ENCODE measurements at places on chromosomes 7 and 10. TPM values are rescaled to one million over a fixed set of nuclear protein-coding genes. Genes with fewer than 3 reads are reported as not detected.

The CHPF2 gene
- 30.1 TPM for total RNA-seq

DNA sequence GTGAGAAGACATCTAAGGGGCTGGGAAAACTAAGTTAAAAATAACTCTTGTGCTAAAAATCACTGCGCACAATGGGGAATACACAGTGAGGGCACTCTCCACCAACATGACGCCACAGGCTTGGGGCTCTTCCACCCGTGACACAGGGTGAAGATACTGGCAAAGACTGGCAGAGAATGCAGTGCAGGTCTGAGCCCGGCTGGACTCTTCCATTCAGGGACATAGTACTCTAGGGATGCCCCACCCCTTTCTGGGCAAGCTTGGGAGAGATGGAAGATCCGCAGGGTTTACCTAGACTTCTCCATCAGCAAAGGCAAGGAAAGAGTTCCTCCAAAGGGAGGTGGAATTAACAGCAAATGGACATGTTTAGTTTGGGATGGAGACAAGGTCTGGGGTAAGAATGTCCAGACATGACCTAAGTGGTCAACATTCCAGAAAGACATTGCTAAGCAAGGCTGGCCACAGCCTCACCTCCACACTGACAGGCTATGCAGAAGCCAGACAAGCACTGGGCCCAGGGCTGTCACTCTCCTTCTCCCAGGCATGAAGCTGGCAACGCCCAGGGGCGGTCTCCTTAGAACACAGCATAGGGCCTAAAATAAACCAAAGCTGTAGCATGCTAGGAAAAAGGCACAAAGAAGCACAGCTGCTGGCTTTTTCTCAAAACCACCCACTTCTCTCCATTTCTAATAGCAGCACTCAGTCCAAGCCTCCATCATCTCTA lies 28.1 kb downstream of the XPNPEP1 start:
- H3K27me3 ChIP-seq, result no peaks in the 10 kb centered on the region
- H3K4me1 ChIP-seq, result no peaks in the 10 kb centered on the region
- no peak overlapping the region for H3K4me3 ChIP-seq
- peaks cover 6% of the 10 kb centered on the region for H3K36me3 ChIP-seq

- H3K27me3 ChIP-seq, result no peaks in the 10 kb centered on the region
- H3K4me1 ChIP-seq, result no peaks in the 10 kb centered on the region
- DNase-seq, result no peak
- no peaks in the 10 kb centered on the region for H3K36me3 ChIP-seq
Measured at GRCh38 chr10:114064151-114065048, 20.7 kb downstream of the ADRB1 start.

- H3K27me3 ChIP-seq, result no peaks in the 10 kb centered on the region
- DNase-seq, result peak; percentile 48
- peaks cover 17% of the 10 kb centered on the region for H3K36me3 ChIP-seq
- no peak overlapping the region for H3K4me3 ChIP-seq
- peak overlapping the region; percentile 80 for H3K27ac ChIP-seq
Measured at GRCh38 chr7:102080434-102081243, 206.0 kb upstream of the SH2B2 start.

GRCh38 chr7:35720032-35720431 lies 25.1 kb upstream of the HERPUD2 start:
- no peaks in the 10 kb centered on the region for H3K36me3 ChIP-seq
- H3K27ac ChIP-seq, result no peak overlapping the region
- H3K4me1 ChIP-seq, result no peaks in the 10 kb centered on the region
- H3K27me3 ChIP-seq, result no peaks in the 10 kb centered on the region
- no peak for DNase-seq

DNA sequence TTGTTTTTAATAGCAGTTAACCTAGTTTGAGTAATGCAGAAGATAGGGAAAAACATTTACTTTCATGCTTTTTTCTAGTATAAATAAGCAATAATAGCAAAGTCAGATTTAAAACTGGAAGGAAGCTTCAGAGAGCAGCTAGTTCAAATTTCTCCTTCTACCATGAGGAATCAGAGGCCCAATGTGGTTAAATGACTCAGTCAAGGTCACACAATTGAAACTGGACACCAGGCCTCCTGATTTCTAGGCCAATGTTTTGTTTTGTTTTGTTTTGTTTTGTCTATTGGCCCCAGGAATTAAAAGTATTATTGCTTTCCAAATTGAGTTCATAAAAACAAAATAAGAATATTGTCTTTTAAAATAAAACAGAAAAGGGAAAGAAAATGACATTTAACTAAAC lies 122.3 kb downstream of the TRIL start:
- peaks cover 10% of the 10 kb centered on the region for H3K4me1 ChIP-seq
- H3K4me3 ChIP-seq, result no peak overlapping the region
- H3K27me3 ChIP-seq, result no peaks in the 10 kb centered on the region

- peak; percentile 87 for DNase-seq
- peaks cover 33% of the 10 kb centered on the region for H3K4me1 ChIP-seq
- no peak overlapping the region for H3K4me3 ChIP-seq
- no peaks in the 10 kb centered on the region for H3K27me3 ChIP-seq
Measured at GRCh38 chr7:89232-90019, 102.9 kb upstream of the FAM20C start.

DNA sequence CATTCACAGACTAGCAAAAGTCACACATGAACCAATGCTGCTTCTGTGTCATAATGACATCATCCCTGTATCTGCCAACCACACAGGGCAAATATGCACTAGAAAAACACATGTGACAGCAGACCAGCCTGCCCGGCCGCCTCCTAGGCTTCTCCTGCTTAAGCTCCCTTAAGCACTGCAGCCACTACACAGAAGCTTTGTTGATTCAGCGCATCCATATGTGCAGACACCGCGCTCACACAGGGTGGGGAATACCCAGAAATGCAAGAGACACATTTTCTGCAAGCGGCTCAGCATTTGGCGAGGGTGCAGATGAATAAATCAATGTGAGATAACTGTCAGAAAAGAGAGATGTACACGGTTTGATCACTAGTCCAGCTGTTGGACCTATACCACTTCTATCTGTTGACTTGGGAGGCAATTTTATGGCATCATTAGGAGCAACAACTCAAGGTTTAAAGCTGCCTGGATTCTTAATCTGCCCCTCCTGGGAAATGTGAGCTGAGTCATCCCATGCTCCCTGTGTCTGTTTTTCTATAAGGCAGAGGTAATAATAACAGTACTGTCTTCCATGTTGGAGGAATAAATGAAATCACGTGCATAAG lies 33.4 kb downstream of the CPXM2 start:
- no peak for DNase-seq
- no peaks in the 10 kb centered on the region for H3K36me3 ChIP-seq
- H3K4me3 ChIP-seq, result no peak overlapping the region

DNA sequence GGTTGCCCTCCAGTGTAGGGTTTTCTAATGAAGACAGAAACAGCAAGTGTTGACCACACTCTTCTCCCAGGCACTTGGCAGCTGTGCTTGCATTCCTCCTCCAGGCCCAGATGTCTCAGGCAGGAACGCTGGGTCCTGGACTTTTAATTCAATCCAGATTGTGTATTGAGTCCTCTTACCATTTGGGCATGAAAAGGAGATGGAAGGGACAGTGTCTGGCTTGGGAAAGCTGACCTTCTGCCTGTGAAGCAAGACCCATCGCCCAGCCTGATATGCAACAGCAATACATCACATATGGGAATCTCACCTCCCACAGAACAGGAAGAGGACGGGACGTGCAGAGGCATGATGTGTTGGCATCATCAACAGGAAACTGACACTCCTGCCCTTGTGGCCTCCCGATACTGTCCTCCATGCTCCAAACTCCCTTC lies 174.4 kb upstream of the LYZL2 start:
- DNase-seq, result no peak
- no peaks in the 10 kb centered on the region for H3K36me3 ChIP-seq
- H3K27me3 ChIP-seq, result no peaks in the 10 kb centered on the region
- no peaks in the 10 kb centered on the region for H3K4me1 ChIP-seq
- no peak overlapping the region for H3K4me3 ChIP-seq

All from PC-3 (cell line).